ENCODE measurements at places on chromosomes 16 and 17.

- DNase-seq, result peak; percentile 42
Observed at GRCh38 chr17:1423456-1424135, 23.6 kb upstream of the YWHAE start.

DNA sequence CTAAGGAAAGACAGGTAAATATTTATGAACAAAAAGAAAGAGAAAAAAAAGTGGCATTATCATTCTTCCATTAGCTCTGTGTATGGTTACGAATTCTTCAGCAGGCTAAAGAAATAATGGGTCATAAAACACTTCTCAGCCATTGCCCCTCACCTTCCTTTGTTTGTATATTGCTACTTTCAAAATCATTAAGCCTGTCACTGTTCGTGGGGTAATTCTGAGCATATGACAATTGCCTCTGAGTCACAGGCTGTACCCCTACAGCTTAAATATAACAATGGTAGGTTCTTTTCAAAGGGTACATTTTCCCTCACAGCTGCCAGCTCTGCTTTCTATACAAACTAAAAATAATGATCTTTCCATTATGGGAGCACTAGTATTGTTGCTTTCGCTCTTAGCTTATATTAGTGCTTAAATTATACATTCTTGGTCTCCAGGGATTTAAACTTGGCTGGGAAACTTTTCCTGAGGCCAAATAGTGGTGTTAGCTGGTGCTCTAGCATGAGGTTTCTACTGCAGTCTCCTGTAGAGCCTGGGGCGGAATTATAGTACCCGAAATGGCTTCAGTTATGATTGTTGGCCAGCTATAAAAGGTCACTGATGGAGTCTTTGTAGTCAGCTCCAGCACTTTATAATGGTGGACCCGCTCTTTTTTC lies 74.7 kb upstream of the CDH11 start:
- no peak for DNase-seq

DNA sequence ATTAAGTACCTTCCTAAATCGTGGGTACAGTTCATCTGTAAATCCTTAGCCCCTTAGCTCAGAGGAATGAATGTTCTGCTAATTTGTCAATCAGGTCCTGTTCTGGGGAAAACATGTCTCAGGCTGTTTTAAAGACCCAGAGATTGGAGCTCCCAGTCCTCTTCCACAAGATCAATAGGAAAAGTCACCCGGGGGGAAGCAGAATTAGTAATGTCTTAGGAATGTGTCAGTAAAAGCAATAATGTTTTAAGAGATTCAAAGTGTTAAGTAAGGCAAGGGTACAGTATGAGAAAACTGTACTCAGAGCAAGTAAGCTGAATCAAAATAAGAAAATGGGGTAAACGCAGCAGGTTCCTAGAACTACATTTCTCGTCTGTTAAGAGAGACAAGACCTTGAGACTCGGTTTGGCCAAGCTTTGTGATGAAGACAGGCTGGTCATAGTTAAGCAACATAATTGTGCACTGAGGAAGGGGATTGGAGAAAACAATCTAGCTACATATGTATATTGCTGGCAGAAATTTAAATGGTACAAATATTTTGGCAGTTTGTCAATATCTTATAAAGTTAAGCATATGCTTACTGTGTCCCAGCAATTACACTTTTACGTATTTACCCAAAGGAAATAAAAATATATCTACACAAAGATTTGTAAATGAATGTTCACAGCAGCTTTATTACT lies 192.9 kb upstream of the C17orf78 start:
- peak; percentile 17 for DNase-seq

DNA sequence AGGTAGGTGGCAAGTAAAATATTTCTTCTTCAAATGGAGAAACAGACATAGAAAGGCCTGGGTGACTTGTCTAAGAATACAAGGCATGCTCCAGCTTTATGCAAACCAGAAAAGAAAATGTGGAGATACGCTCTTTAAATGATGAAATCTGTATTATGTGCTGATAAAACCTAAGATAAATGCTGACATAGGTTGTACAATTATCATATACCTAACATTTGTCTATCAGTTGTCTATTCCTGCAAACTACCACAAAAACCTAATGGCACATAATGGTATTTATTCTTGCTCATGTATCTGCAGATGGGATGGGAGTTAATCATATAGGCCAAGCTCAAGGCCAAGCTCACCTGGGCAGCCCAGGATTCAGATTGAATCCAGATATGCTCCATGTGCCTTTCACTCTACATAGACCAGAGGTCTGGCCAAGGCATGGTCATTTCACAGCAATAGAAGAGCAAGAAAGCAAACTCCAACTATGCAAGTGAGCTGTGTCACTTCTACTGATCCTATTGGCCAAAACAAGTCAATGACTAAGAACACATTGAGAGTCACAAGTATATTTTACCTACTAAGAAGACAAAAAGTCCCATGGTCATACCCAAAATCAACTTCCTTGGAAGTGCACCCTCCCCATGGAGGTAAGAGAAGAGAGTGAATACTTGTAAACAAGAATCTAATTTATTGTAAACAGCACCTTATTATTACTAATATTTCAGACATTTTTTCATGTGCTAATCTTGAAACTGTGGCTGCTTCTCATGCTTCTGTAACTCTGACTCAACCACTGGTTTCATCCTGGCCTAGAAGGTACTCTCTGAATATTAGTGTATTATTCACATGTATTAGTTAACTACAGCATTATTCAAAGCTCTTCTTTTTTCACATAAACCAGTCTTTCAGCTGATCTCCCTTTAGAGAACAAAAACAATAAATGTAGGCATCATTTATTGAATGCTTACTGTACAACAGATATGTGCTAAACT lies 270.7 kb upstream of the SOX9 start:
- peak; percentile 67 for DNase-seq

GRCh38 chr17:11461993-11462548 lies 136.2 kb upstream of the DNAH9 start:
- DNase-seq, result no peak

DNA sequence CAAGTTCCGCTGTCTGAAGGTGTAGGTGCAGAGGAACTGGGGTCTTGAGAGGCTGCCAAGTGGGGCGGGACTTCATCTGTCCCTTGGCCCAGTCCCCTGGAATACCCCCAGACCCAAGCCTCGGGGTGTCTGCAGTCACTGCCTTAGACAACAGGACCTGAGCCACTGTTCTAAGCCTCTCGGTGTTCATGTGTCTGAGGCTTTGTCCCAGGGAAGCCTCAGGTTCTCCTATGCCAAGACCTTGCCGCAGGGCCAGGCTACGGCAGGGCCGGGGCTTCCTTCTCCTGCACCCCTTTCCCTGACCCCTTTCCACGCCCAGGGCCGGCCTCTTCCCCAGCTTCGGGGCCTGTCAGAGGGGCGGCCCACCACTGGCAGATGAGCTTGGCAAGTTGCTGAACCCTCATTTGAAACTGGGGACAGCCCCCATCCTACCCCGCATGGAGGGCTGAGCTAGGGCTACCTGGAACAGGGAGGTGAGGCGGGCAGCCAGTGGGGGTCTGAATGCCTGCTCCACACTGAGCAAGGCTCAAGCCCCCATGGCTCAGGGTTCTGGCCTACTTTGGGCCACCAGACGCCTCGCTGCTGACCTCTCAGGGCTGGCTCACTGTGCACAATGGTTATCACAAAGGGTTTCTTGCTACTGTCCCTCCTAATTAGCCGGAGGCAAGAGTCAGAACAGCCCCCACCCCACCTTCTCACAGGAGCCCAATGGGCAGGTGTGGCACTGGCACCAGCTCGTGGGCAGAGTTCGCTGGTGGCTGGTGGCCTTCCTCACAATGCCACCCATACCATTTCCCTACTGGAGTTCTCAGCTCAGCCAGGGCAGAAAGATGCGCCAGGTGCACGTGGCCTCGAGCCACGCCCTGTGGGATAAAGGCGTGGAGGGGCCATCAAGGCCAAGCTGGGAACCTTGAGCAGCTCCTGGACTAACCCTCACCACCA lies 7.1 kb downstream of the LITAFD start:
- no peak for DNase-seq

DNA sequence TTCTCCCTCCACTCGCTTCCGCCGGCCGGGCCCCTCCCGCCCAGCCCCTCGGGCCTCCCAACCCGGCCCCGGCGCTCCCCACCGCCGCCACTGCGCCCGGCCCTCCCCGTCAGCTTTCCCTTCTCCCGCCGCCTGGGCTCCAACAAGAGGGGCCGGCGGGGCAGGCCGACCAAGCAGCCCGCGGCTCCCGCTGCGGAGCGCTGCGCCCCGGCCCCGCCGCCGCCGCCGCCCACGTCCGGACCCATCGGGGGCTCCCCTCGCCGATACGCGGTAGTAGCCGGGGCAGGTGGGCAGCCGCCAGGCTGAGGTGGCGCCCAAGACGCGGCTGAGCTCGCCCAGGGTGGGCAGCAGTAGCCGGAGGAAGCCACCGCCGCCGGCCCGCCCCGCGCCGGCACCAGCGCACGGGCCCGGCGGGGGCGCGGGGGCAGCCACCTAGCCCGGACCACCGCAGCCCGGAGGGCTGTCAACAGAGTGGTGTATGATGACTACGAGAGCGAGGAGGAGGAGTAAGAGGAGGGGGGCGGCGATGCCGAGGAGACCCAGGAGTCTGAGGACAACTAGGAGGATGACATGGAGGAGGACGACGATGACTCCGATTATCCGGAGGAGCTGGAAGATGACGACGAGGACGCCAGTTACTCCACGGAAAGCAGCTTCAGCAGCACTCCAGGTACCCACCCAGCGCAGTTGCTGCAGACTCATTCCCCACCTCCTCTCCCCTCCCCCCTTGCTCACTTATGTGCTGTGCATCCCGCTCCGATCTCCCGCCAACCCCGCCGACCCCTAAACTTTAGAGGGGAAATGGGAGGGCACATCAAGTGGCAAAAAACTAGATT lies 498 bp downstream of the LRRC37B start:
- DNase-seq, result peak; percentile 41

DNA sequence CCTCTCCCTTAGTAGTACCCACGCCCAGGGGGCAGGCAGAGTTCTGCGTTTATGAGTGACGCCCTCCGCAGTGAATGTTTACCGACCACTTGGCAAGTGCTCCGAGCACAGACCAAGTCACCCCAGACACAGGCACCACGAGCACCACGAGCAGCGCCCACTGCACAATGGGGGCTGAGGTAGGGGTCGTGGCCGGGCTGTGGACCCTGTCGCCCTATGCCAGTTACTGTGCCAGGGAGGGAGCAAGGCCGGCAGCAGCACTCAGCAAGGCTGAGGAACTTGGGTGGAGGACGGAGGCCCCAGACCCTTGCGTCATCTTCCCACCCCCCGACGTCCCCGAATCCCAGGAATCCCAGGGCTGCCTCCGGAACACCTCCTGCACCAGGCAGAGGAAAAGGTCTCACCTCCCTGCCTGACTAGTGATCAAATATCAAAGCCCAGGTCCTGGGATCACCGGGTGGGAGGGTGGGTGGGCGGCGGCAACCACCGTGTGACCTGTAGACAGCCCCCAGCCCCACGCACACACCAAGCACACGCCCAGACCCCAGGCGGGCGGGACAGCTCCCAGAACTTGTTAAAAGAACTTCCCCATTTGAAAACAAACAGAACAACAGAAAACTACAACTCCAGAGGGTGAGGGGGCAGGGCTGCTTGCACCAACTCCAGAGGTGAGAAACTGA lies 5.4 kb downstream of the VASN start:
- no peak for DNase-seq

- no peak for DNase-seq
Observed at GRCh38 chr16:85284141-85284817, 172.0 kb upstream of the CIBAR2 start.

DNA sequence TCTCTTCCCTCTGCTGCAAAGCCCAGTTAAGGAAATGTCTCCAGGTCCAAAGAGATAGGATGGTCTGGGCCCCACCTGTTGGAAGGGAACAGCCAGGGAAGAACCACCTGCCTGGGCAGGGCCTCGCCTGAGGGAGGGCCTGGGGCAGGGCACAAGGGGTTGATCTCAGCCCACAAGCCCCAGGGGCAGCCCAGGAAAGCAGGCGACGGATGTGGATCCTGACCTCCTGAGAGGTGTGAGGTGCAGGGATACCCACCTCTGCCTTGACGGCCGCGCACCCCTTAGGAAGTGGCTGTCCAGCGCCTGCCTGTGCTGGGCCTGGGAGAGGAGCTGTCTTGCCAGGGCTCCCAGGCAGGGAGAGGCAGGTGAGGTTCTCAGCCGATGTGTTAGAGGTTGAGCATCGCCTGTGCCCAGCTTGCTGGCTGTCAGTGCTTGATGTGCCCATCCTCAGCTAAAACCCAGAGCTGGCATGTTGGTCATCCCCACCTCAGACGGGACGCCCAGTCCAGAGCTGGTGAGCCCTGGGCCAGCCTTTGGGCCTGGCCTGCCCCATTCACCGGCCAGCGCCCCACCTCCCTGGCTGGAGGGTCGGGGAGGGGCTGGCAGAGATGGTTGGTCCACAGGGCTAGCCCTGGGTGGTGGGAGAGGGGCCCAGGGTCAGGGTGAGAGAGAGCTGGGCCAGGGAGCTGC lies 434 bp downstream of the CEMP1 start:
- DNase-seq, result no peak

DNA sequence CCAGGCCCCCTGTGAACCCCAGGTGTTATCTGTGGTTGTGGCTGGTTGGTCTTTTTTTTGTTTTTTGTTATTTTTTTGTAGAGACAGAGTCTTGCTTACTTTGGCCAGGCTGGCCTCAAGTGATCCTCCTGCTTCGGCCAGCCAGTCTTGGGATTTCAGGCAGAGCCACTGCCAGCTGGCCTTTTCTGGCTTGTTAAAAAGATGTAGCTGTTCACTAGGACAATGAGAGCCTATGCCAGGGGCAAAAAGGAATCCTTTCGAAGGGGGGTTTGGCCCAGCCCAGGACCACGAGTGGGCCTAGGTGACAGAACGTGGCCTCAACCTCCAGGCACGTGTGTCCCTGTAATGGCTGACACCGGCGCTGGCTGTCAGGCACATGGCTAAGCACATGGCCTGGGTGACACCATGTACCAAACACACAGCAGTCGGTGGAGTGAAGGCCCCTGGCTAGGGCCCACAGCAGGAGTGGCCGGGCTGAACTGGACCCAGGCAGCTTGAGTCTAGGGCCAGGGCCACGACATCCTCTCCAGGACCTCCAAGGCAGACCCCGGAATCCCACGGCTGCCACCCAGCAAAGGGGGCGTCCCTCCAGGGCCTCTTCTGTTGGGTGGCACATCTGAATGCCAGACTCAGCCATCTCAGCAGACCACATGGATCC lies 6.9 kb upstream of the SLC38A8 start:
- DNase-seq, result no peak

- DNase-seq, result peak; percentile 90
Observed at GRCh38 chr17:20191056-20191455, 181.9 kb downstream of the SPECC1 start.

GRCh38 chr16:49956915-49957314 lies 68.1 kb upstream of the CNEP1R1 start:
- DNase-seq, result no peak

- DNase-seq, result peak; percentile 81
Observed at GRCh38 chr17:75844530-75845057, 390 bp upstream of the UNC13D start.
